ENCODE measurements at places on chromosomes 13 and 19. TPM values are rescaled to one million over a fixed set of nuclear protein-coding genes. Genes with fewer than 3 reads are reported as not detected.

GRCh38 chr19:21751384-21751783 is 16.0 kb downstream of the ZNF100 start:
- peak; percentile 60 for DNase-seq

- no peak for DNase-seq
These were observed 116.5 kb downstream of the RBM26 start for GRCh38 chr13:79289571-79289970.

GRCh38 chr19:55400281-55401087 is 7.1 kb downstream of the UBE2S start:
- DNase-seq, result no peak

DNA sequence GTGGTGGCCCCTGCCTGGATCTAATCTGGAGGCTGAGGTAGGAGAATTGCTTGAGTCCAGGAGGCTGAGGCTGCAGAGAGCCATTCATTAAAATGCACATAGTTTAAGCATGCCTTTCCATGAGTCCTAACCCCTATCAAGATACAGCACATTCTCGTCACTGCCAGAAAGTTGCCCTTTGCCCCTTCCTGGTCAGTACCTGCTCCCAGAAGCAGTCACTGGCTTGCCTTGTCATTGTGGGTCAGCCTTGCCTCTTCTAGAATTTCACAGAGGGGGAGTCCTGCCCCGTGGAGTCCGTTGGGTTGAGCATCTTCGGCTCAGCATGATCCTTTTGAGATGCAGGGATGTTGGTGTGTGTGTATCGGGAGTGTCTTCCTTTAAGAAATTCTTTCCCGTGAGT is 10.8 kb downstream of the BICRA start:
- DNase-seq, result no peak

The ADM5 gene
- not detected for total RNA-seq

The VAV1 gene
- not detected for total RNA-seq

GRCh38 chr19:961866-962620 is 22.1 kb upstream of the WDR18 start:
- DNase-seq, result peak; percentile 77

- peak; percentile 86 for DNase-seq
These were observed 232.4 kb downstream of the LHFPL6 start for GRCh38 chr13:39370554-39370953.

The ZNF799 gene
- total RNA-seq, result 2.5 TPM

The FIZ1 gene
- total RNA-seq, result 5.6 TPM

GRCh38 chr13:41327994-41328790 is 17.1 kb downstream of the NAA16 start:
- DNase-seq, result no peak

- DNase-seq, result no peak
These were observed 15.4 kb downstream of the ZNF570 start for GRCh38 chr19:37484406-37485168.

DNA sequence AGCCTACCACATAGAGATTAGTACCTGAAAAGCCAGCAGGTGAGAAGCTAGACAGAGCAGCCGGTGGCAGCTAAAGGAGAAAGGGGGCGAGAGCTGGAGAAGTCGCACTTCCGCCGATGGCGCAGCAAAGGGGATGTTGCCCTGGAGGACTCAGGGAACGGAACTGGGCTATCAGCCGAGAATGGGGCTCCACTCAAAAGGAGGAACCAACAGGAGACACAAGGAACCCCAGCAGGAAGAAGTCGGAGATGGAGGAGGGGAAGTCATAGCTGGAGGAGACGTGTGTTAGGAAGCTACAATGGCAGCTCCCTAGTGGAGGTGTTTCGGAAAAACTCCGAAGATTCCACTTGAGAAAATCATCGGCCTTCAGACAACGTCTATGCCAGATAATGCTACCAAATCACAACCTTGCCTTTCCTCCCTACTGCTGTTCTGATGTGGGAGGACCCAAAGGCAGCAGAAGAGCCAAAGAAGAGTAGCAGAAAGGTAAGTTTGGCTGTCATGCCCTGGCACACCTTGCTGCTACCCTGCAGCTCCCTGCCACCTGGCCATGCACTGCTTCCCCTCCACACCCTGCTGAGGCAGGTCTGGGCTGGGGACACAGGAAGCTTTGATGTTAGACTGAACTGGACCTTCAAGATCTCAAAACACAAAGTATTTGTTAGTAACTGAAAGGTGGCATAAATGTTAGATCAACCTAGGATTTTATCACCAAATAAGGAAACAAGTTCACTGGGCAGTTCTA is 127.9 kb downstream of the DLEU7 start:
- DNase-seq, result no peak

DNA sequence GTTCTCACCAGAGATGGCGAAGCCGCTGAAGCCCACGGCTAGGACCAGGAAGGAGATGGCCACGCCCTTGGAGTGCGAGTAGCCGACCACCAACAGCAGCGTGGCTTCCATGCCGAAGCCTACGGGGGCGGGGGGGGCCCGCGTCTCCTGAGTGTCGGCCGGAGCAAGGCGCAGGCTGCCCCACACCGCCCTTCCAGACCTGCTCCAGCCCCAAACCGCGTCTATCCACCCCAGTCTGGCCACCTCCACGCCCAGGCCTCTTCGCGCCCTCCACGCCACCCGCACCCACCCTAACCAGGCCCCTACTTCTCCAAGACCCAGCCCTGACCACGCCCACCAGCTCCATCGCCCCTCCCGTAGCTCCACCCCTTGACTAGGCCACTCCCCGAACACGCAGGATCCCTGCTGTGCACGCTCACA is 6.2 kb downstream of the GFY start:
- no peak for DNase-seq

The ZNF471 gene
- 4.7 TPM for total RNA-seq

The C19orf85 gene
- not detected for total RNA-seq

DNA sequence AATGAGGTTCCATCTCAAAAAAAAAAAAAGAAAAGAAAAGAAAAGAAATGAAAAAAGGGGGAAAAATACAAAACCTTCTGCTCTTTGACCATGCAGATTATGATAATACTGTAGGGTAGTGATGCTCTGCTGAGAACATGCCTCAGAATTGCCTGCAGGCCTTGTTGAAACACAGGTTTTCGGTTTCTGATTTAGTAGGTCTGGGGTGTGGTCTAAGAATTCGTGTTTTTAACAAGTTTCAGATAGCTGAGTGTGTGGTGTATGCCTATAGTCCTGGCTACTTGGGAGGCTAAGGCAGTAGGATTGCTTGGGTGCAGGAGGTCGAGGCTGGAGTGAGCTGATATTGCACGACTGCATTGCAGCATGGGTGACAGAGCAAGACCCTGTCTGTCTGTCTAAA is 14.9 kb upstream of the CYP2B6 start:
- no peak for DNase-seq

The FAM216B gene
- not detected for total RNA-seq

DNA sequence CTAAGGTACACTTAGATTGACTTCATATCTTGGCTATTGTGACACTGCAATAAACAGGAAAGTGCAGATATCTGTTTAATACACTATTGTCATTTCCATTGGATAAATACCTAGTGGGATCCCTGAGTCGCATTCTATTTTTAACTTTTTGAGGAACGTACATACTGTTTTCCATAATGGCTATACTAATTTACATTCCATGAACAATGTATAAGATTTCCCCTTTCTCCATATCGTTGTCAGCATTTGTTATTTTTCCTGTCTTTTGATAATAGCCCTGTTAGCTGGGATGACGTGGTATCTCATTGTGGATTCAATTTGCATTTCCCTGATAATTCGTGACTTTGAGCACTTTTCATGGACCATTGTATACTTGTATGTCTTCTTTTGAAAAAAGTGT is 17.4 kb downstream of the OR7A17 start:
- no peak for DNase-seq

The TEAD2 gene
- total RNA-seq, result 13.9 TPM

The FCHO1 gene
- 0.43 TPM for total RNA-seq

The BAX gene
- 106 TPM for total RNA-seq

The ZSCAN4 gene
- total RNA-seq, result not detected

GRCh38 chr19:13003081-13003480 is 7.8 kb downstream of the NFIX start:
- DNase-seq, result no peak

- no peak for DNase-seq
These were observed 13.6 kb upstream of the DACT3 start for GRCh38 chr19:46674416-46675178.

GRCh38 chr13:110261166-110262081 is 45.5 kb downstream of the COL4A1 start:
- DNase-seq, result no peak

The TRAPPC6A gene
- 11.2 TPM for total RNA-seq

DNA sequence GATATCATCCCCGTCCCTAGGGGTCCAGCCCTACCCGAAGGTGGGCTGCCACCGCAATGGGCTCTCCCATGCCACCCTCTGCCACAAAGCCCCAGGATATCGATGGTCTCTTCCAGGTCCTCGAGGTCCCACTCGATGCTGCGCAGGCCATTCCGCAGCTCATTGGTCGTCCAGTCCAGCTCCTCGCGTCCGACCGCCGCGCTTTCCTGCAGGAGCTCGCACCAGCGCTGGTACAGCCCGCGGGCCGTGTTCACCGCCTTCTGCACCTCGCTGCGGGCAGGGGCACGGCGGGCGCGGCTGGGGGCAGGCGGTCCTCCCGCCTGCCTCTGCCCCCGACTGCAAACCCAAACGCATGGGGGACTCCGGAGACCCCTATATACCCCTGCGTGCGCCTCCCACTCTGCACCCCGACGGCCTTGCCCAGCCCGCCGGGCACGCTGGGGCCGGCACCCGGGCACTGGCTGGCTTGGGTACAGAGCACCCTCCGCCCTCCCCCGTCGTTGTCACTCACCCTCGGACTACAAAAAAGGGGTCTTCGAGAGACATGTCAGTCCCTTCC is 468 bp downstream of the STX10 start:
- DNase-seq, result peak; percentile 85

The PTPRS gene
- total RNA-seq, result 215 TPM

- DNase-seq, result peak; percentile 64
These were observed 14.7 kb downstream of the CCDC169 start for GRCh38 chr13:36282821-36283432.

The ZNF99 gene
- not detected for total RNA-seq

GRCh38 chr19:14959263-14959662 is 18.0 kb downstream of the OR7C2 start:
- DNase-seq, result no peak

- no peak for DNase-seq
These were observed 470.7 kb downstream of the TSHZ3 start for GRCh38 chr19:30878495-30878894.

DNA sequence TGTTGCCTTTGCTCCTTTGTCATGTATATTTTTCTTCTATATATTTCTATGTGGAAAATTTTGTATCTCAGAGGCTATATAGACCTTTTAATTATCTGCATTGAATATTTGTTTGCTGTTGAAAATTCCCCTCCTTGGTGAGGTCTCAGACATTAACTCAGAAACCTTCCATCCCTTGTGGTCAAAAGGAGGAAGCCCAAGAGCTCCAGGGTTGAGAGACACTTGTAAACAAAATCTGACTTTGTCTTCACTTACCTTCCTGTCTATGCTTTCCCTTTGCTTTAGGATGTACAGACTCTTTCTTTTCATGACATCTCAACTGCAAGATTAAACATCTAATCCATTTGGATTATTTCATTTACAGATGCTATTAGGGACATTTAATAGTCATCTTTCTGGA is 157.5 kb downstream of the PCDH20 start:
- DNase-seq, result no peak

The KLK15 gene
- not detected for total RNA-seq

DNA sequence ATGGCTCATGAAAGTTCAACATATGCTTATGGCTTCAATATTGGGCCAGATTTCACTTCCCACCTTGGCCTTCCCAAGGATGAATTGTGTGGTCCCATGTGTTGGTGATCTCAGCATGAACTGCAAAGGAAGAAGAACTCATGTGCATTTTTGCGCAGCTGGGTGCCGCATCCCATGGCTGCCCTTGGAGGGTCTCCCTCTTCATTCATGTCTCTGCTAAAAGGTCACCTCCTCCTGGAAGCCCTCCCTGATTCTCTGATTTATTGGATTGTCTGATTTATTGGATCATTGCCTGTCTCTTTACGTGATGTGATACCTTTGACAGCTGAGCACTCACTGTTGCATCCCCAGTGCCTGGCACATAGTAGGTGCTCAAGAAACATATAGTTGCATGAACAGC is 1.7 kb upstream of the CYP4F8 start:
- no peak for DNase-seq

GRCh38 chr19:3224346-3225168 is at the start of gene CELF5:
Gene CELF5 (plus strand): TSS chr19:3224661. CDS start chr19:3224740, 79 bp downstream.
- DNase-seq, result peak; percentile 73

- DNase-seq, result peak; percentile 75
These were observed 10.4 kb downstream of the SETDB2 start for GRCh38 chr13:49454388-49455006.

The TRAPPC2B gene
- 21.6 TPM for total RNA-seq

GRCh38 chr13:105346141-105346775 is 1189.2 kb downstream of the EFNB2 start:
- peak; percentile 6 for DNase-seq

DNA sequence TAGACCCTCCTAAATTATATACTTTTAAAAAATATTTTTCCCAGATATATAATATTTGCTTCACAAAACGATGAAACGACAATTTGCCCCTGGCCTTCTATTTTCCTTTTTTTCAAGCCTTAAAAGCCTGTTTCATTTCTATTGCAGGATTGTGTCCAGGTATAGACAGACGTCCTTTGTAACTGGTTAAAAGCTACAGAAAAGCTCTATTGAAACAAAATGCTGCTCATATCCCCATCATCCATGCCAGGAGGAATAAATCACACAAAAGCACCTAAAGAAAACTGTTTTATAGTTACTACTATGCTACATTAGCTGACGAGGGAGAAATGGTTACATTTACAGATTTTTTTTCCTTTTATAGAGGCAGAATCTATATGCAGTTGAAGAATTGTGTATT is 765.1 kb downstream of the DIAPH3 start:
- DNase-seq, result no peak

DNA sequence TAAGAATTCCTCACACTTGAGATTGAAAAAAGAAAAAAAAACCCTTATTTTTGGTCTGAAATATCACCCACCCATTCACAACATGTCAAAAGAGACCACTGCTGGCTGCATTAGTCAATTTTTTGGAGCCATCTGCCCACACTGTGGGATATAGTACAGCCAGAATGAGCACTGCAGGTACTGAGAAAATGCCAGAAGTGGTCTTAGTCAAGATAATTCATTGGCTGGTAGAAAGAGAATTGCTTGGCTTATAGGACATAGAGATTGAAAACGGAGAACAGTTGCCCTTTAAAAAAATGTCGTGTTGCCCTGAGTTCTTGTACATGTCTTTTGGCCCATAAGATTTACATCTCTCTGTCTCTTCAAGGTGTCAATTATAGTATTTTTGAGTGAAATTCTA is 1899.5 kb downstream of the OLFM4 start:
- no peak for DNase-seq
